ENCODE measurements at places on chromosomes 6 and 20.

DNA sequence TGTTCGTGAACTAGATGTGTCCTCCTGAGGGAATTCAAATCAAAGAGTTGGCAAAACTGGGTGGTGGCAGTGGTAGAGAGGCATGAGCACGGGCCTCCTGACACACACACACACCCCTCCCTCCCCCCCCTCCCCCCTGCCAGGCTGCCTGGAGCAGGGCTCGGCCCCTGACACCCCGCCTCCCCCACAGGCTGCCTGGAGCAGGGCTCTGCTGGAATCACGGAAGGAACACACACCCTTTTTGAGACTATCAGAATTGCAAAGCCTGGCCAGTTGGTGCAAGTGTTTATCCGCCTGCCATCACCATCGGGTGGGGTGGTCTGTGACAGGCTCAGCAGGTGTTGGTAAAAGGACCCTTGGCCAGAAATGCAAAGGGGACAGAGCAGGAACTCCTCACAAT lies 59.0 kb downstream of the FAM120B start:
- DNase-seq = no peak

- no peak for DNase-seq
Measured at GRCh38 chr6:45504947-45505346, 127.2 kb upstream of the SUPT3H start.

DNA sequence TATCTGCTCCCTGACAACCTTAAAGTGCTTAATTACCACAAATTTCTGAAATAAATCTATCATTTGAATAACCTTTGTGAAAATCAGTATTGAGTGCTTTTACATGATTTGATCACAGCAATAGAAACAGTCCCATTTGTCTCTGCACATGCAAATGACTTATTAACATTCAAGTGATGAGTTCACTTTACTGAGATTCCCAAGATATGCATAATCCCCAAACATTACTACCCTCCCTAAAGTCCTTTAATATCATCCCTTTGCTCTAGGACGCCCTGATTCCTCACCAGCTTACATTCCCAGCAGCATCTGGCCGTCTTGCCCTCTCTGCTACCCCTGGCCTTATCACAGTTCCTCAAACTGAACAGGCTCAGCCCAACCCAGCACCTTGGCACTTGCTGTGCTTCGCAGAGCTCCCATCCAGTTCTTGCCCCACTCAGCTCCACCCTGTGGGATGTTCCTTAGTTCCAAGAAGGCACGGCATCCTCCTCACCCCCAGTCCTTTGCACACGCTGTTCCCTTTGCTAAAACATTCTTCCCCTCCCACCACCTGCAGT lies 347.5 kb downstream of the PREX1 start:
- no peak for DNase-seq

DNA sequence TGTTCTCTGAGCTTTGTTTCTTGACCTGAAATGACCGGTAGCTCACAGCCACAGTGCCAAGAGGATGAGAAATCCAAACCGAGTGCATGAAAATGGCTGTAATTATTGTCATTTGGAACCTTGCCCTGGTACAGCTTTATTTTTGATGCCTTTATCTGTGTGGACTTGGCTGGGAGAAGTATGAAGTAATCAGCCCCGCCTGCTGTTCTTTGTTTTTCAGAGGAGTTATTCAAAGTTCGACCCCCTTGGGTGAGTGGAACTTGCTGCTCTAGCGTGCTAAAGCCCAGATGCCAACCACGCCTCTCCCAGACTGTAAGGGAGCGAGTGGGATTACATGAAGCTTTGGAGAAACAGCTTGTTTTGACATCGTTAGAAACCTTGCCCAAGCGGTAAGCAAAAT lies 48.3 kb downstream of the ECT2L start:
- no peak for DNase-seq

DNA sequence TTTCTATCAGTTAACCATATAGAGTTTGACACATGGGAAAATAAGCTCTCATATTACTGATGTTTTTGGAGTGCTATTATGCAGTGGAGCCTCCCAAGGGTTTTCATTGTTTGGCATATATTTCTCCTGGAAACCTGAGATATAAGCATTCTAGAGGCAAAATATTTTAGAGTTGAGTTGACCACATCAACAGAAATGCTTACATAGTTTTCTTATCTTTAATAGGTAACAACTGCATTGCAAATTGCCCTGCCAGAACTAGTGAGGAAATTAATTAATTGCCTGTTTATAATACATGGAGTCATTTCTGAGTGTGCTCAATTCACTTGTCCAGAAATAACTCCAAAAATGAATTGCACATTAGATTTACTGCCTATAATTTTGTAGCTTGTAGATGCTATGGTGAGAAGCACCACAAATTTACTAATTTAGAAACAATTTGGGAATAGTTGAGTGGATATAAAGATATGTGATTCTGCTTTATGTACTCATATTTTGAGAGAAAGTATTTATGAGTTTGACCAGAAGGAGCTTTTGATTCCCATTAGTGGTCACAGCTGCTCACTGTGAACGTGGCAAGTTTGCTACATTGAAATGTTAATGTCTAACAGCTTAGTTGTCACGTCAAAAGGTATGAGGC lies 288.7 kb downstream of the CD109 start:
- no peak for DNase-seq

- no peak for DNase-seq
Measured at GRCh38 chr6:42791706-42792320, 10.0 kb downstream of the BICRAL start.

- DNase-seq = no peak
Measured at GRCh38 chr6:122109075-122109474, 290.4 kb upstream of the HSF2 start.

GRCh38 chr6:82006027-82006738 lies 241.4 kb downstream of the IBTK start:
- no peak for DNase-seq

- no peak for DNase-seq
Measured at GRCh38 chr6:139407718-139408222, 33.3 kb upstream of the CITED2 start.

DNA sequence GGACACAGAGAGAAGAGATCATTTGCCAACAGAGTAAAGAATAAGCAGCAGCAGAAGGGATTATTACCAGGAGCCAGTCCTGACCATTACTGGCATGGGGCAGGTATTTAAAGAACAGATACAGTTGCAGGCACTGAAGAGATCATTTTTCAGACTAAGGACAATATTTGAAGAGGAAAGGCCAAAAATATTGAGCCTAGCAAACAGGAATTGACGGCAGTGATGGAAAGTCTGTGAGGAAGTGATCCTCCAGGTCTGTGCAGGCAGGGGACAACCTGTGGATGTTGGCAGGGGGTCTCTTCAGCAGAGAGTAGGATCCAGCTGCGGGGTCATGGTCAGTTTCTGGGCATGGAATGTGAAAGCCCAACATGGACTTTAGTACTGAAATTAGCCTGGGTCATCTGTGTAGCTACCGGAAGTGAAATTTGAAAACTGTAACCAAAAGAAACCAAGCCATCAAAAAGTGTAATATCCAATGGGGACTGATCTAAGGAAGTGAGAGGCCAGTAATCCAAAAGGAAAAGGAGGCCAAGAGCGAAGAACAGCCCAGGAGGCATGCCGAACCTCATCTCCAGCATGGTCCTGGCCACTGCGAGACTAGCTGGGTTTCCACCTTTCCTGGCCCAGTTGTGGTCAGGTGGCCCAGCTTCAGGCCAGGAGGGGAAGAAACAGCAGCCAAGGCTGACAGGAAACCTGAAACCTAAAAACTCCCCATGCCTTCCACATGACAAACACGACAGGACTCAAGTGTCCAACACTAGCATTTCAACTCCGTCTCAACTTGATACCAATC lies 115.1 kb upstream of the TNFAIP3 start:
- DNase-seq = no peak

- DNase-seq = no peak
Measured at GRCh38 chr6:35449287-35449881, 2.8 kb upstream of the FANCE start.

- DNase-seq = no peak
Measured at GRCh38 chr20:23298155-23298554, 52.4 kb upstream of the NXT1 start.

DNA sequence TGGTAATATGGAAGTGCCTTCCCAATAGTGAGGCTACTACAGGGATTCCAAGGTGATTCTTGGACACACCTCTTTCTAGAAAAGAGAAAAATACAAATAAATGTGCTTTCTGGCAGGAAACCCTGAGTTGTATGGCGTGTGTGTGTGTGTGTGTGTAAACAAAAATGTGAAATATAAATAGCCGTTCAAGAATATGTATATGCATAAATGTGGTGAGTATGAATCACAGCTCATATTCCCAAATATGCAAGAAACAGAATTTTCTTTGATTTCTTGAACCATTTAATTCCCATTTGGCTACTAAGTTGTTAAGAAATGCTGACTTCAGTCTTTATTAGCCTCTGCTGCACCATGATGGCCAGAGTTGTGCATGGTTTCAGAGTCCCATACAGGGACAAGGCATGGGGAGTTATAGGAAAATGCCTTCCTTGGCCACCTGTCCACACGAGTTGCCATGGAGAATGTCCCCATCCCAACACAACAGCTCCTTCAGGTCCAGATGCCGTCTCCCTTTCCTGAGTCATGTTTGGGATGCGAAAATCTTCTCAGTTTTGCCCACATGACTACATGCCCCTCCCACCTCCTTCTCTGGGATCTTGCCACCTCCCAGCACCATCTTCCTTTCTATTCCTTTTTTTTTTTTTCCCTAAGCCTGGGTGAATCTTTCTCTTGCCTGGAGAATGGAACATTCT lies 312.4 kb upstream of the ECI2 start:
- DNase-seq = no peak

DNA sequence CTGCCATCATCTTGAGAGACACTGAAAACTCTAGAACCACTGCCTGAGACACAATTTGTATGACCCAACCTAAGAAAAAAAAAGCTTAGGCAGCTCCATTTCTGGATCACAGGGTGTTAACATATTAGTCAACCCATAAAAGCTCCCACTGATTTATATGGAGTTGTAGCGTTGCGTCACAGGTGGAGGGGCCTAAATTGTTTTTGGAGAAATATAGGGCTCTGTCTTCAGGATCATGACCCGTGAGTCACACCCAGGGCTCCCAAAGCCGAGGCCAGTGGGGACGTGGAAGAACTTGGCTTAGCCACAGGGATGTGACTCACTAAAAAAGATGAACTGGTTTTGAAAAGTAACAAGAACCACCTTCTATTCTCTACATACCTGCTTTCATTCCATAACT lies 116.5 kb upstream of the BMP2 start:
- DNase-seq = no peak

GRCh38 chr20:364905-365794 lies 15.4 kb upstream of the TRIB3 start:
- DNase-seq = no peak

DNA sequence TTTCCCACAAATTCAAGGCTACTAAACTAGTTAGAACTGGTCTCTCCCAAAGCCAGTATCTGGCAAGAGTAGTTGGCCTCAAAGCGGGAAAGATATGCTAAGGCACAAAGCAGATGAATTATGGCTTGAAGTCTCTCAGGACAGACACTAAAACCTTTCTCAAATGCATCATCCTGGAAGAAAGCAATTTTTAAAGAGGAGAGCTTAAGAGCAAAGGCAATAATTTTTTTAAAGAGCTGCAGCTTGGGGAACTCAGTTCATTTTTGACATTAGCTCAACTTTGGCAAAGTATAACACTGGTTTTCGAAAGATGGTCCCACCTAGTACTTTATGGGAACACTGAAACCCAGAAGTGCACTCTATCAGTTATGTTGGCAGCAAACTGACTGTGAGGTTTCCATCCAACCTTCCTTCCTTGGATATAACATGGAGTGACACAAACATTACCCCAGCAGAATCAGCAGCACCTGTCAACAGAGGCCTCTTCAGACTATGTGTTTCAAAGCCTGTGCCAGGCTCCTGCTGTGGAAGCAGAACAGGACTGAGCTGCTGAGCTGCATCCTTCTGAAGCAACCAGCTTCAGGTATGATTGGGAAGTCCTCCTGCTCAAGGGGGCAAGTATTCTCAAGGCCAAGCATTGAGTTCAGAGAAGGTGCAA lies 852.3 kb upstream of the HS3ST5 start:
- no peak for DNase-seq

GRCh38 chr6:74073999-74074398 lies 378.0 kb downstream of the CD109 start:
- no peak for DNase-seq

DNA sequence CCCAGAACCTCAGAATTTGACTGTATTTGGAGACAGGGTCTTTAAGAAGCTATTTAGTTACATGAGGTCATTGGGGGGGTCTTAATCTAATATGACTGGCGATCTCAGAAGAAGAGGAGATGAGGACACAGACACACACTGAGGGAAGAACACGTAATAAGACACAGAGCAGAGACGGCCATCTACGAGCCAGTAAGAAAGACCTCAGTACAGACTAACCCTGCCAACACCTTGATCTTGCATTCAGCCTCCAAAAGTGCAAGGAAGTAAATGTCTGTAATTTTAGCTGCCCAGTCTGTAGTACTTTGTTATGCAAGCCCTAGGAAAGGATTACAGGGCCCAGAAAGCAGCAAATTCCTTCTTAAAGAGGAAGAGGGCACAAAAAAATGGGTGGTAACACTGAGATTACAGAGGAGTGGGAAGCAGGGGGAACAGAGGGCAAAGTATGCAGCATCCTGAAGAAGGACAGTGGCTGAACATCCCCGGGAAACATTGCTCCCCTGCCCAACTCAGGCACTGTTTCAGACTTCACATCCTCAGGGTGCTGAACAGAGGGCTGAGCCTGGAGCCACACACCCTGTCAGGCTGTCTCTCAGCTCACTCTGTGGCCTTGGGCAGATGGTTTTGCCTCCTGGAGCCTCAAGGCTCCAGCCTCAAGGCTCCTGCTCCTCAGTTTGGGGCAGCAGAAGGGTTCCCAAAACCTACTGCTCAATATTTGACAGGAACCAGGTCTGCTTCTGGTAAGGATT lies 27.9 kb upstream of the SIRPG start:
- DNase-seq = no peak

DNA sequence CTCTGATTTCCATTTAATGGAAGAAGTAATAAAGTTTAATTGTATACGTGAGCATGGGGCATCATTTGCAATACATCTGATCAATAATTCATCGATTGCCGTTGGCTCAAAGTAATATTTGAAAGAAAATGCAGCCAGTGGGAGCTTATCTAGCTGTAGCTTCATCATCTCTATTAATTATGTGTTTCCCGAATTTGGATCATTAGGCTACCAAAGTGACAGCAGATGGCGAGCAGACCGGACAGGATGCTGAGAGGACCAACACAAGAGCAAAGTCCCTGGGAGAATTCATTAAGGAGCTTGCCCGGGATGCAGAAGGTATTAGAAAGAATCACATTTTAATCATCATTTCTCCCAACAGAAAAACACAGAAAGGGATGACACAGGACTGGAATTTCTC lies 327.1 kb downstream of the ARHGAP18 start:
- no peak for DNase-seq
